GM18507 (cell line): ENCODE measurements at places on chromosomes 5 and 9.

GRCh38 chr5:130168211-130168610 lies 263.9 kb downstream of the CHSY3 start:
- no peak for DNase-seq

DNA sequence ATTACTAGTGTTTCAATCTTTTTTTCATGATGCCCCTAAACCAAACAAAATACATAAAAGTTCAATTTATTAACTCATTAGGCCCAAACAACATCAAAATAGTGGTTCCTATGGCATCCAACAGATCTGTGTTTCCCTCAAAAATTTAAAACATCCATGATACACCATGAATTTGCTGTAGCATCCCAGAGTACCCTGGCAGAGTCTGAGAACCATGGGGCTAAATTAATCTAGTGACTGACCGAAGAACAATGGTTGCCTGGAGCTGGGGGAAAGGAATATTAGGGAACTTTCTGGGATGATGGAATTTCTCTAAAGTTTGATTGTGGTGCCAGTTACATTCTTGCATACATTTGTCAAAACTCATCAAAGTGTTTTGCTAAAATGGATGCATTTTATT lies 79.5 kb upstream of the TRIO start:
- DNase-seq = no peak

GRCh38 chr9:16413509-16414016 lies 456.9 kb downstream of the BNC2 start:
- no peak for DNase-seq

DNA sequence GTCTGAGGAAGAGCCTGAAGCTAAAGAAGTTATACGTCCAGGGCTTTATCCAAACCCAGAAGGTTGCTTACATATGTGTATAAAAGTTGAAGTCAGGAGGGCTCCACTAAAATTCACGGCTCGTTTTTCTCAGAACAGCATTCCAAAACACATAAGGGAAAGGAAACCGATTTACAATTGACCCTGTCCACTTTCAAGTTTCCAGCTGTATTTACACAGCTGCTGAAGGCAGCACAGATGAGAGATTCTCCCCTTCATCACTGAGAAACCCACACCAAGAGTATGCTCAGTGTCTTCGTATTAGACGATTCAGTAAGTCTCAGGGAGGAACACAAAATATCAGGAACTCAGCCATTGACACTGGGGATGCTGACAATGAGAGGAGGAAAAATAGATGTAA lies 5.9 kb upstream of the NREP start:
- DNase-seq = no peak

DNA sequence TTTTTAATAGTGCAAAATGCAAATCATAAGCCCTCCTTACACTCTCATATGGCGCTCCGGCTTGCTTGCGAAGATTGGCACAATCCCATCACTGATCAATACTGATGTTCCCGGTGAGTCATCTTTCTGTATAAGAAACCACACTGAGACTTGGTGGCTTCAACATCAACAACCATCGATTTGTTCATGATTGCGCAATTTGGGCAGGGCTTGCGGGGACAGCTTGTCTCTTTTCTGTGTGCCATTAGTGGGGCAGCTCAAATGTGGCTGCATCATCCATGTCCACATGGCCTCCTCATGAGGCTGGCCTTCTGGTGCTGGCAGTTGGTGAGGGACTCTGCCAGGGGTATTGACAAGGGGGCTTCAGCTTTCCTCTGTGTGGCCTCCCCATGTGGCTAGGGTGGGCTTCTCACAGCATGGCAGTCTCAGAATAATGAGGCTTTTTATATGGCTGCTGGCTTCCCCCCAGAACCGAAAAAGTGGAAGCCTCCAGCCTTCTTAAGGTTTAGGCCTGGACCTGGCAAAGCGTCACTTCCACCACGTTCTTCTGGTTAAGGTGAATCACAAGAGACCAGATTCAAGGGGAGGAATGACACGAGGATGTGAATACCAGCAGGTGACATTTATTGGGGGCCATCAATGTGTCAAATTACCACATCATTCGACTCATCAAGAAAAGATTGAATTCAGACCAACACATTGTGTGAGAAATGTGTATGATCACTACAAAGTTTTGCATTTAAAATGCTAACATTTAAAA lies 79.5 kb upstream of the NFIL3 start:
- DNase-seq = no peak

DNA sequence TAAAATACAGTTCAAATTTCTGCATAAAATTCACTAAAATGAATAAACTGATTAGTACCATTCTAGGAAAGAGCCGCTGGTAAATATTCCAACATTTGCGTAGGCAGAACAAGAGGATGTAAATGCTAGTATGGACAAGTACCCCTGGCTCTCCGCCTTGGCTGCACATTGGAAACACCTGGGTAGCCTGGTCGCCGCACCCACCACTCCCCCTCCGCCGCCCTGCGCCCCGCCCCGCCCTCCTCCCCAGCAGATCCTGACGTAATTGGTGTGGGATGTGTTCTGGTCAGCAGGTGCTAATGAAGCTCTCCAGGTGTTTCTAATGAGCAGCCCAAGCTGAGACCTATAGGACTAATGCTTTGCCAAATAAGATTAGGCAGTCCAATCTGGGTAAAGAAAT lies 225.7 kb downstream of the FRMD3 start:
- DNase-seq = no peak
